ENCODE measurements at places on chromosomes 6 and 20.

- peak; percentile 20 for DNase-seq
Measured at GRCh38 chr6:132715204-132715603, 1.3 kb upstream of the VNN1 start.

- no peak for DNase-seq
Measured at GRCh38 chr20:48406498-48406897, 421.3 kb downstream of the PREX1 start.

DNA sequence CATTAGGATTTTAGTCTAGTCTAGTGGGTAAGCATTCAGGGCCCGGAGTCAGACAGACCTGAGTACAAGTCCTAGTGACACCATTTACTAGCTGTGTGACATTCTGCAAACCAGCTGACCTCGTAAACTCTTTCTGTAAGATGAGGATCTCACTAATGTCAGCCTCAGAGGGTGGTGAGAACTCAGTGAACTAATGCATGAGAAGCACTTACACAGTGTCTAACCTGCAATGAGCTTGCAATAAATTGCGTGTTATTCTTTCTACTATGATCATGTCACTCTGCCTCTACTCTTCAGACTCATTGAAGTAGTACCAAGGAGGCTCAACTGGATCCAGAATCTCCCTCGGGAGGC lies 41.1 kb upstream of the ZNF831 start:
- no peak for DNase-seq

DNA sequence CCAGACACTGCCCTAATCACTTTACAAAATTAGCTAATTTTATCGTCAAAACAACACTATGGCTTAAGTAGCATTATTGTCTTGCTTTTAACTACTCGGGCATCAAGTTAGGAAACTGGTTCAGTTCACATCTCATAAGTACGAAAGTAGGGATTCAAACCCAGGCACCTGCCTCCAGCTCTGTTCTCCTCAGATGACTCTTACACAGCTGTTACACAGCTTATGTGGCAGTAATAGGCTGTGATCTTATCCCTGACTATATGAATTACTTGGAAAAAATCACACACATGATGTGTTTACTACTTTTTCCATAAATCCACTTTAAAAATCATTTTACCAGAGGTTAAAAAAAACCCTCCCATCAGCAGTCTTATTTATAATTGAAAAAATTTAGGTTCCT lies 389.2 kb upstream of the FLRT3 start:
- no peak for DNase-seq

- peak; percentile 78 for DNase-seq
Measured at GRCh38 chr6:89951574-89952104, 57.4 kb downstream of the GJA10 start.

GRCh38 chr6:144712541-144712940 lies 427.4 kb downstream of the UTRN start:
- no peak for DNase-seq

DNA sequence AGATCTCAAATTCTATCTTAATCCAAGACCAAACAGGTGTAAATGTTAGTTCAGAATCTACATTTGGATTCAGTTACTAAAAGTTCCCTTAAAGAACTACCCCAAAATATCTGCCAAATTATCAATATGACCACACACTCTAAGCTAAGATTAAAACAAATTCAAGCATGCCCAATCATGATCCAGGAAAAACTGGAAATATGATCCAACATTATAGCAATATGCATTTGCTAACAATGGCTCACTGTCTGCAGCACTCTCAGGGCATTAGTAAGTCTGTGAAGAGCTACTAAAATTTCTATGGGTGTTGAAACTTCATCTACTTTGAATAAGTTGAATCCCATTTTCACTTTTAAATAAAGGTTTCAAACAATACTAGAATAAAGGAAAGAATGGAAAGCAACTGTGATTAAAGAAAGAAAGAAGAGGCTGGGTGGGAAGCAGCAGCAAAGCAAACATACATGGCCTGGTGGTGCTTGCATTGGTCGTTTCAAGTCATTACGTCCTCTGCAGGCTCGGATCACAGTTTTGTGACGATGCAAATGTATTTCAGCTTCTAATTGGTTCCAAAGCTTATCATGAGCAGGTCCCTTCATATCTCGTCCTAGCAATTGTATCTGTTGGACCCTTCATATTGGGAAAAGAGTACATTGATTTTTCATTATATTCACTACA lies 29.2 kb downstream of the GOPC start:
- no peak for DNase-seq

DNA sequence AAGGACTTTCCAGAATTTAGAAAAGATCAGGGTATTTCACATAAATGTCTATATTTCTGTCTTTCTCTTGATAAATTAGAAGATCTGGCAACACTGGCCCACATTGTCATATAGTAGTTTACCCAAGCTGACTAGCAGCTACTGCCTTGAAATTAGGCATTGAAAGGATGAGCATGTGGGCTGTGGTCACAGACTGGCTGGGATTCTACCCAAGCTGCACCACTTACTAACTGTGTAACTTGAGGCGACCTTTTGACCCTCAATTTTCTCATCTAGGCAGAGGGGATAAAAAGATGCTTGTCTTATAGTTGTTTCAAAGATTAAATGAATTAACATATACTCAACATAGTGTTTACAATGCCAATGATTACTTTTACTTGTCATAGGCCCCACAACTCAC lies 152.7 kb upstream of the BMP2 start:
- DNase-seq, result no peak

DNA sequence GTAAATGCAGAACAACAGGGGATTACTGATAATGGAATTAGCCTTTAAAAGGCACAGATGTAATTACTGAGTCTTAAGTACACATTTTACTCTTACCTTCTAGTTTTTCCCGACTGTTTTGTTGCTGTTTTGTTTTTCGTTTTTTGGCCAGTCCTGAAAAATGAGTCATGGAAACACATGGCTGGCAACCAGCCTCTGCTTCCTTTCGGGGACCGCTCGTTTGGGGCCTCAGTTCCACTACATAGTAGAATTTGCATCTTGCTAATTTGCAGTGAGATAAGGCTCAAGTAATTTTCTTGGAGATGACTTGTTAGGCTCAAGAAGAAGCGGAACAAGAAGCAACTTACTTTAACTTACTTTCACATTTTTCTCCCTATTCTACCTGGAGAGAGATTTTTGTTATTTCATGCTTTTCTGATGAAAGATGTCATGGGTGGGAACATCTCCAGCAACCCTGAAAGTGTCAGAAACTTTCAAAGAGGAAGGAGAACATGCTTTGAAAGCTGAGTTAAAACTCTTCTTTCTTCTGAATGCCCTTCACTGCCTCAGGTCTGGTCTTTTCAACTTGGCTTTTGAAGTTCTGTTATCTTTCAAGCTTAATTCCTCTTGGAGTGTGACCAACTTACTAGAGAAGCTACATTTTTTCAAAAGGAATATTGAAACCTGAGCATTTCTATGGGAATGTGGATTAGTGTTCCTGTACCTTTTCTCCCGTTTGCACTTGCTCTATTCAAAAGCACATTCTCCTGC lies 71.5 kb upstream of the HDAC2 start:
- DNase-seq, result no peak

- DNase-seq, result no peak
Measured at GRCh38 chr6:21381331-21381963, 212.1 kb upstream of the SOX4 start.

DNA sequence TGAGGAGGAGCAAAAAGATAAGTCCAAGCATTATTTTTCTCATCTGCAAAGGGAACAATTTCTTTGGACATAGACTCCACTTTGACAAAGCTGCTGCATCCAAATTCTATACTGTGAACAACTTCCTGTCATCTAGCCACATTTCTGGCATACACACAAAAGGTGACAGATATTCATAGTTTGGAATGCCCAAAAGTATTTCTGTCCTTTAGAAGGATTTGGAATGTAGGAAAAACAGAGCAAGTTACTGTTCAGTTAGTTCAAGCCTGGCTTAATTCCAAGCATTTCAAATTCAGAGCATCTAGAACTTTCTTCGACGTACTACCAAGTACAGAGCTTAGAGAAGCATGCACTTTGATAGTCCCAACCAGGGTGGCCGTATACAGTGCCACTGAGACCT lies 134.0 kb downstream of the PDE7B start:
- no peak for DNase-seq
